ENCODE measurements at places on chromosomes 13 and 19.

- DNase-seq = no peak
These were observed 37.6 kb upstream of the HOMER3 start for GRCh38 chr19:18978616-18979015.

DNA sequence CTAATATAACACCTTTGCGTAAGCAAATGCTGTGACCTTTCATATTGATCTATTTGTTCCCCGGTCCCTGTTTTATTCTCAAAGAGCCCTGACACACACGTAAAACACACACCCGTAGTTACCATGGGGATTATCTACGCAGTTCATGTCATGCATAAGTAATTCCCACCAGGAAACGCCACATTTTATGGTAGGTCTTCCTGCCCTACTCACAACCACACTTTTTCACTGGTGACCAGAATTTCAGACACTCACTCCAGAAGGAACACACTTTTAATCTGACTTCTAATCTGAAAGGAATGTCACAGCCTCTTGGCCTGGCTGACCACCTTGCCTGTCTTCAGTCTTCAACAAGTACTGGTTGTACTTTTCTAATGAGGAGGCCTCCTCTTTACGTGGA is 46.8 kb downstream of the SLC7A1 start:
- DNase-seq = no peak

- no peak for DNase-seq
These were observed 129.4 kb downstream of the SHISA2 start for GRCh38 chr13:25922376-25922775.

- DNase-seq = no peak
These were observed 429.4 kb downstream of the DCT start for GRCh38 chr13:94050039-94050438.

DNA sequence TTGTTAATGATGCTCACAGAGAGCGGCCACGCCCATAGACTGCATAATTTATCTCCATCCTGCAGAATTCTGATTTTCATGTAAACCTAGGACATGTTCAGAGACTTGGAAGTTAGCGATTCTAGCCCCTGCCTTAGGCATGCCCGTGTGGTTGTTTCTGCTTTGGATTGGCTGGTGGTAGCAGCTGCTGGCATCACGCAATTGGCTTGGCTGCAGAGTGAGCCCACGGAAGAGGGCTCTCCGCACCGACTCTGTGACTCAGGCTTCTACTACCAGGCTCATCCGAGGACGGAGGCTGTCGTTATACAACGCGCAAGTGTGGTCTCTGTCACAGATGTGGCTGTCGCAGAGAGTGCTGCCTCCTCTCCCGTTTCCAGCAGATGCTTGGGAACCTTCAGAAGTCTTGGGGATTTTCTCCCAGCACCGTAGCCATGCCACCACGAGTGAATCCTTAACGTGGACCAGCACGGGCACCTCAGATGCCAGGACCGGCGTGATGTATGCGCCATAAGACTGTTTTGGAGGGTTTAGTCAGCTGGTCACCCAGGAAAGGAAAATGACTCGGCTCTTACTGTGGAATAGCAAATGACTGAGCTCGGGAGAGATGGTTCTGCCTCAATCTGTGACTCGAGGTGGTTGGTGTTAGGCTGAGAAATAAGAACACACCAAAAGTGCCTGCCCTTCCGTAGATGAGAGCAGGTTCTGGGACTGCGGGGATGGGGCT is 61.0 kb upstream of the F7 start:
- DNase-seq = peak; percentile 86

DNA sequence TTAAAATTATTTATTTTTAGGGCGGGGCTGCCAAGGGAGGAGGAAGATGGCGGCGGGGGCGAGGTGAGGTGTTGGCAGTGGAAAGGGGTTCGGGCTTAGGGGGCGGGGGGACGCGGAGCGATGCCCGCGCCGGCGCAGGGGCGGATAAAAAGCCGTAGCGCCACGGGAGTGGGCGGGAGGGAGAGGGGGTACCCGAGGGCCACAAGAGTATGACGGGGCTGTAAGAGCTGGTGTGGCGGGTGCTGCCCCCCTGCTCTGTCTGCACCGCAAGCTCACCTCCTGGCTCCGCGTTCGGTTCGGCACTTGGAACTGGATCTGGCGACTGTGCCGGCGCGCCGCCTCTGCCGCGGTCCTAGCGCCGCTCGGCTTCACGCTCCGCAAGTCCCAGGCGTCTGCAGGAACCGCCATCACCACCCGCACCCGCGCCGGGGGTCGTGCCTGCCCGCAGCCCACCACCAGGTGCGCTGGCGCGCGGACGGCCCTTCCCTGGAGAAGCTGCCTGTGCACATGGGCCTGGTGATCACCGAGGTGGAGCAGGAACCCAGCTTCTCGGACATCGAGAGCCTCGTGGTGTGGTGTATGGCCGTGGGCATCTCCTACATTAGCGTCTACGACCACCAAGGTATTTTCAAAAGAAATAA is 265.2 kb upstream of the SGCG start:
- DNase-seq = peak; percentile 62

DNA sequence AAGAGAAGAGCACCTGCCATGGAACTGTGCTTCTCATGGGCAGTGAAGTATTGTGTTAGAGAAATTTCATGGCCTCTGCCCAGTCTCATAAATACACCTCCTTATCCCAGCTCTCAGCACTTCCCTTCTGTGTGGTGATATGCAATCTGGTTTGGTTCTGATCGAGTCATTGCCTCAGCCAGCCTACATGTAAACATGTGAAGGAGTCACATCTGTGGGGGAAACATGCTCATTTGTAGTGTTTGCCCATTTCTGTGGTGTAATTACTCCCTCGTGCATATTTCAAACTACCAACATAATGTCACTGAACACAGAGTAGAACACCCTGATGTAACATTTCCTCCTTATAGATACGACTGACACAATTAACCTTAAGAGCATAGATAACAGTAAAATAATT is 183.0 kb downstream of the DCT start:
- no peak for DNase-seq

GRCh38 chr13:95813139-95813538 is 136.2 kb downstream of the DNAJC3 start:
- DNase-seq = no peak

DNA sequence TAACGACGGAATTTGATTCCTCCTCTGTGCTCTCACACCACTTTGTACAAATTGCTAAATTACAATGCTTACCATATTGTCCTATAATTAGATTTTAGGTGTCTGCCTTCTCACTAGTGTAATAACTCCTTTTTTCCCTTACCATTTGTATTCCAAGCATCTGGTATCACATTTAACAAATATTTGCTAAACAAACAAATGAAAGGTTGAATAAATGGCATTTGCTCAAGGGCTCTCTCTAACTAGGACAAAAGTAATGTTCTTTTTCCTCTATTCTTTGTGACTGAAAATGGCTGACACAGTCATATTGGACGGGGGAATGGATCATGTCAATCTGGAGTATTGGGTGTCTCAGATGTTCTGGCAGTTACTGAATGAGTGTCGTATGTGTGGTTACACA is 99.7 kb downstream of the ENOX1 start:
- DNase-seq = no peak

DNA sequence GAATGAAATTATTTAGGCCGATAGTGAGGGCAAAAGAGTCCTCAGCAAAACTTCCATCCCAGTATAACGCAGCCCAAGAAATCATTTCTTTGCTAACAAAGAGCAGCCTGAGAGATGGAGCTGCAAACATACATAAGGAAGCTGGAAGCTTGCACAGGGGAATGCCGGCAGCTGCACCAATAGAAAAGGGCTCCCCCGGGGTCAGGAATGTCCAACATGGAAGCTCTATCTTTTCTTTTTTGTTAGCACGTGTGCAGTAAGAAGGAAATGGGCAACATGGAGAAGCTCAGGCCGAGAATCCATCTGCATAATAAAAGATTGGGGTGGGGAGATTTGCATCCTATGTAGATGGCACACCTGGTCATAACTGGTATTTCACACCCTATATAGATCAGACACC is 1363.5 kb upstream of the PCDH20 start:
- DNase-seq = no peak
